ENCODE measurements at places on chromosomes 12 and 14. TPM values are rescaled to one million over a fixed set of nuclear protein-coding genes. Genes with fewer than 3 reads are reported as not detected.

TAS2R30 gene
- total RNA-seq: 0.98 TPM

FAR2 gene
- 11.9 TPM for total RNA-seq

- DNase-seq: no peak
Measured at GRCh38 chr12:81084811-81085350, 7.0 kb downstream of the ACSS3 start.

DNA sequence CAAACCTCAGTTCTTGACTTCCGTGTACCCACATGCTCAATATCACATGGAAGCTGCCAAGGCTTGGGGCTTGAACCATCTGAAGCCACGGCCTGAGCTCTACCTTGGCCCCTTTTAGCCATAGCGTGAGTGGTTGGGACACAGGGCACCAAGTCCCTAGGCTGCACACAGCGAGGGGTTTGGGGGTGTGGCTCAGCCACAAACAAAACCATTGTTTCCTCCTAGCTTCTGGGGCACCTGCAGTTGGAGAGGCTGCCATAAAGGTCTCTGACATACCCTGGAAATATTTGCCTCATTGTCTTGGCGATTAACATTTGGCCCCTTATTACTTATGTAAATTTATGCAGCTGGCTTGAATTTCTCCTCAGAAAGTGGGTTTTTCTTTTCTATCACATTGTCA lies 628.6 kb downstream of the NRXN3 start:
- DNase-seq: no peak

NTS gene
- not detected for total RNA-seq

CD9 gene
- total RNA-seq: 133 TPM

CD69 gene
- total RNA-seq: not detected

- DNase-seq: peak; percentile 86
Measured at GRCh38 chr12:6372403-6373003, 2.9 kb downstream of the SCNN1A start.

DNA sequence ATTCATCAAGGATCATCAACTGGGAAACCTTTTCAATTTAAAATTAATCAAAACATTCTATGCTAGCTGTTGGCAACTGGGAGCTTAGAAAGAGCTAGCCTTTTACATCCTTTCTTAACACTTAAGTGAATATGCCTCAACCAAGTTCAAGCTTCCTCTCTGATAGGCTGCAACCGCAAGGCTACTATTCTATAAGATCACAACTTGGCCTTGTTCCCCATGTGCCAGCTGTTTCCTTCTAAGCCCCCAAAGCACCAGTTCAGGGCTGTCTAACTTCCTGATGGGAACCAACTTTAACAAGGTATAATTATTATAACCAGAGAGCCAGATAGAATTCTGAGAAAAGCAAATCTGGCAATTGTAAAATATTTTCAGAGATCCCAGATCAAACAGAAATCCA lies 37.0 kb downstream of the KCNC2 start:
- no peak for DNase-seq

KLRK1 gene
- not detected for total RNA-seq

GRCh38 chr14:50560931-50561285 lies 963 bp downstream of the ATL1 start:
- DNase-seq: peak; percentile 36

CEP83 gene
- 13.4 TPM for total RNA-seq

LPAR5 gene
- total RNA-seq: not detected

NXPH4 gene
- total RNA-seq: 1.7 TPM

DNA sequence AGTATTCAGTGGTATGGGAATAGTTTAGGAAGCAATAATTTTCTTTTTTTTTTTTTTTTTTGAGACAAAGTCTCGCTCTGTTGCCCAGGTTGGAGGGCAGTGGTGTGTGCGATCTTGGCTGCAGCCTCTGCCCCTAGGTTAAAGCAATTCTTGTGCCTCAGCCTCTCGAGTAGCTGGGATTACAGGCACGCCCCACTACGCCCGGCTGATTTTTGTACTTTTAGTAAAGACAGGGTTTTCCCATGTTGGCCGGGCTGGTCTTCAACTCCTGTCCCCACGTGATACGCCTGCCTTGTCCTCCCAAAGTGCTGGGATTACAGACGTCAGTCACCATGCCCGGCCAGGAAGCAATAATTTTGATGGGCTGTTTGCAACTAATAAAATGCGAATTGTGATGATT lies 62.1 kb downstream of the ATG14 start:
- DNase-seq: no peak

CDC42BPB gene
- total RNA-seq: 23.8 TPM

- no peak for DNase-seq
Measured at GRCh38 chr12:95126736-95127135, 53.3 kb upstream of the NR2C1 start.

- no peak for DNase-seq
Measured at GRCh38 chr14:99323603-99324185, 51.7 kb upstream of the BCL11B start.

DNA sequence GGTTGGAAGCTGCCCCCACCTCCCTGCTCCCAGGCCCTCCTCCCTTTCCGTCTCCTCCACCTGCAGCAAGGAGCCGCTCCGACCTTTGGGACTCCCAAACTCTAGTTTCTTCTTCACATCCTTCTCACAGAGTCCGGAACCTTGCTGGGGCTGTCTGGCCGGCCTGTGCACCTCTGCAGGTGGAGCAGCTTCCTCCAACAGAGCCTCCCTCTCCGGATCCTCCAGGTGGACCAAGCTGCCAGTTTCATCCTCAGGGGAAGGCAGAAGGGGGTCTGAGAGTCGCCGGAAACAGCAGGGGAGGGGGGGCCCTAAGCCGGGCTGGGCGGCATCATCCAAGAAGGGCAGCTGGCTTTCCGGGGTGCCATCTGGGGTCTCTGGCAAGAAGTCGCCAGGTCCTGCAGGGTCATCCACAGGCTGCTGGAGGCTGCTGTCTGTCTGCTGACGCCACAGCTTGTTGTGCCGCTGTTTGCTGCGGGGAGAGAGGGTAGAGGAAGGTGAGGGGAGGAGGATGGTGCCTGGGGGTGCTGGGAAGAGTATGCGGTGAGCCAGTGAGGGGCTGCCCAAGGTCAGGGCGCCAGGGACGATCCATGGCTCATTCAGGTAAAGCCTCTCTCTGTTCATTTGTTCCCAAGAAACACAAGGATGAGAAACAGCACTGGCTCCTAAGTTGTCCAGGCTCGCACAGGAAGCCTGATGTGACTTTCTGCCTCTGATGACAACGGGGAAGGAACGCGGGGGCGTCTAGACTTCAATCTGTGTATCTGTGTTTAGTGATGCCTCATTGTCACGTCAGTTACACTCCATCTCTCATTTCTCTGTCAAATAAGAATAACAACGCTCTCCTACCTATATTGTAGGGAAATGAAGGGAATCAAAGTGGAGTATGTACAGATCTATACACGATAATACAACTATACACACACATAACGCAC lies 61.3 kb upstream of the CORO1C start:
- no peak for DNase-seq

All from RPMI7951 (cell line).